Foreskin melanocyte (primary cell): ENCODE measurements at places on chromosomes 12 and 14.

DNA sequence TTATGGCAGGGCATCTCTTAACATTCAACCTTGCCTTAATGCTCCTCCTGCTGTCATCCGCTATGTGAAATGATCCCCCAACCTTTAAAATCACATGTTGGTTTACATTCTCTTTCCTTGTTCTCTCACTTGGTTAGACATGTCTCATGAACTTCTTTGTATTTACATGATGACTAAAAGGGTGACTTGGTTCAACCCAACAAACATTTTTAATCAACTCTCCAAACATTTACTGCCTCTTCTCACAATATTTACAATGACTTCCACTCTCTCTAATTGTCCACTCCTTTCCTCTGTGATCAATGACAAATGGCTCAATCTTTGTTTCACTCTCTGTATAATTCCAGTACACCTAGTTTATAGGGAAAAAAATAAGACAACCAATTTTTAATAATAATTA lies 506.1 kb downstream of the NELL2 start:
- no peak for DNase-seq

GRCh38 chr14:60485057-60485597 lies 736 bp downstream of the C14orf39 start:
- DNase-seq = no peak

DNA sequence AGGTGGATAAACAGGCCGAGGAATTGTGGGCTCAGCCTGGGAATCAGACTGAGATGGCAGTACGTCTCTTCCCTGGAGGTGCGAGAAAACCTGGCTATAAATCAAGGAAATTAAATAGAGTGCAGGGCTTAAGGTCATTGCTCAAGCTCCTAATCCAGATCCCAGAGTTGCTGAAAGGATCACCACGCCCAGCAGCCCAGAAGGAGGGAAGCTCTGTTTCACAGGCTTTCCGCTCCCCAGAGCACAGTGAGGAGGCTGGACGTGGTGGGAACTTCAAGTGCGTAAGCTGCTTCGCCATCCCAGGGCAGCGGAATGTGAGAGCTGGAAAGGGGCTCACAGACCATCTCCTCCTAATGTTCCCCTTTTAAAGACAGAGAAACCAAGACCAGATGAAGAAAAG lies 651.6 kb upstream of the TBX3 start:
- DNase-seq = no peak

DNA sequence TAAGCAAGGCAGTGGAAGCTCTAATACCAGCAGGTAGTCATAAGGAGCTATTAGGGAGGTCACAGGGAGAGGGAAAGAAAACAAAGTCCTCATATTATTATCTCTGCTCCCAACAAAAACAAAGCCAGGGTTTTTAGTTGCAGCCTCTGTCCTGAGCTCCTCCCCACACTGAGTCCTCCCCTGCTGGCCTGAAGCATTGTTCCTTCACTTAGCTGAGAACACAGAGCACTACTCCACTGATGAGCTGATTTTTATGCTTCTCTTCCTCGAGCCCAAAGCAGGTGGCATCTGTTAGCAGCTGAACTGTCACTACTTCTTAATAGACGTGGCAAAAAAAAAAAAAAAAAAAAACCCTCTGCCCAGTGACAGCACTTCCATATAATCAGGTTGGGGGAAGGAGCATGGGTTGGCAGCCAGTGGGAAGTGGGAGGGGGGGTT lies 10.5 kb upstream of the STAC3 start:
- DNase-seq = no peak

- no peak for DNase-seq
Measured at GRCh38 chr14:26286913-26287205, 311.0 kb downstream of the NOVA1 start.

DNA sequence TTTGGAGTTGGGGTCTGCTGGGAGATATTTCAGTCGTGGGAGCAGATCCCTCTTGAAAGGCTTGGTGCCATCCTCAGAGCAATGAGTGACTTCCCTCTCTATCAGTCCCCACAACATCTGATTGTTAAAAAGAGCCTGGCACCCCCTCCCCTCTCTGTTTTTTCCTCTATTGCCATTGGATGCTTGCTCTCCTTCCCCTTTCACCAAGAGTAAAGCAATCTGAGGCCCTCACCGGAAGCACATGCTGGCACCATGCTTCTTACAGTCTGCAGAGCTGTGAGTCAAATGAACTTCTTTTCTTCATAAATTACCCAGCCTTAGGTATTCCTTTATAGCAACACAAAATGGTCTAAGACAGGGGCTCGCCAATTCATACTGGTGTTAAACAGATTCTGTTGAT lies 99.1 kb upstream of the CCND2 start:
- no peak for DNase-seq

GRCh38 chr12:122870867-122871664 lies 24.9 kb downstream of the VPS37B start:
- peak; percentile 57 for DNase-seq

GRCh38 chr12:109544955-109545531 lies 28.3 kb downstream of the MMAB start:
- DNase-seq = no peak

- no peak for DNase-seq
Measured at GRCh38 chr12:130031571-130032189, 127.9 kb upstream of the TMEM132D start.

DNA sequence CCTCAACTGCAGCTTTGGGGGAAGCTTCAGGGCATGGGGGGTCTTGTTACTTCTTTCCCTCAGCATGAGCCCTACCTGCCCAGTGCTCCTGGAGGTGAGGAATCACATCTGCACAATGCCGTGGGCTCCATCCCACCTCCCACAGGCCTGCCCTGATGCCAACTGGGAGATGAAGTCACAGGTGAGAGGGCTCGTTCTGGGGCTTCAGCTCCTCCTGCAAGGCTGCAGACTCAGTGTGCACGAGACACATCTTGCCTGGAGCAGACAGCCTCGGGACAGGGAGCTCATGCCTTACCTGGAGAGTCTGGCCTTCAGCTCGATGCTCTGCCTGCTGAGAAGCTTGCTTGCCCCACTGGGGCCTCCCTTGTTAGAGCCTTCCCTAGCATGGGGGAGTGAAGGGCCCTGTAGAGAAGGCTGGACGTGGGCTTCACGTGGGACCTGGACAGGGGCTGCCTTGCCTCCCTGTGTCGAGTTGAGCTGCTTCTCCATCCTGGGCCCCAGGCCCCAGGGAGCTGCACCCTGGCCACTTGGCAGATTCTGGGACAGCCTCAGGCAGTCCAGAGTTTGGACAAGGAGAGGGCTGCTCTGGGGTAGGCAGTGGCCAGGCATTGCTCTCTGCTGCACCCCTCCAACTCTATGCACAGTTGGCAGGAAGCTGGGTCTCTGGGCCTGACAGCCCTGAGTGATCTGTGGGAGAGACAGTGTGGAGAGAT lies 171.4 kb downstream of the KIF26A start:
- no peak for DNase-seq

DNA sequence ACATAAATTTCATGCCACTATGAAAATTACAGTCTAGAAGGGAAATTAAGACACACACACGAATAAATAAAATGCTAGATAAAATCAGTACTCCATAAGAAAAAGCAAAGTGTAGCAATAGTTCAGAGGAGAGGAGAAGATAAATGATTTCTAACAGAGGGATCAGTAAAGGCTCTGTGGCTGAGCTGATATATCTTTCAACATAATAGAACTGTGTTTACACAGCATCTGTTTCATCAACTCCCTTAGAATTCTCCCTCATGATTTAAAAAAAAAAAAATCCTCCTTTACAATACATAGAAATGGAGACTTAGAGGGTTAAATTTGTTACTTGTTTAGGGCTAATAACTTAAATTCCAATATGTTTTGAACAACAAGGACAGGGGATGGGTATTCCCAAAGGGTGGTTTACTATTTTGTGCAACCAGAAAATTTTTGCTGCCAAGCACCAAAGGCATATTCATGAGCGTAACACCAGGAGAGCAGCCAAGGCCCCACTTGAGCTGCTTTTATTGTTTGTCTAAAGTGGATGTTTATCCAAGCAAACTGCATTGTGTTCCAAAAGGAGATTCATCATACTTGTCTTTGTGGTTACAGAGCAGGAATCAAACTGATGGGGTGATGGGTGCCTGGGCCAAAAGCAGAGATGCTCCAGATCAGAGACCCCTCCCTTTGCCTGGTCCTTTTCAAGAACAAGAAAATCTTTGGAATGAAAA lies 162.7 kb downstream of the BMP4 start:
- DNase-seq = no peak

GRCh38 chr12:12823300-12823699 lies 10.2 kb downstream of the DDX47 start:
- no peak for DNase-seq

- DNase-seq = no peak
Measured at GRCh38 chr12:6241495-6241894, 41.3 kb downstream of the CD9 start.

GRCh38 chr14:24803933-24804494 lies 170.0 kb upstream of the GZMB start:
- no peak for DNase-seq

DNA sequence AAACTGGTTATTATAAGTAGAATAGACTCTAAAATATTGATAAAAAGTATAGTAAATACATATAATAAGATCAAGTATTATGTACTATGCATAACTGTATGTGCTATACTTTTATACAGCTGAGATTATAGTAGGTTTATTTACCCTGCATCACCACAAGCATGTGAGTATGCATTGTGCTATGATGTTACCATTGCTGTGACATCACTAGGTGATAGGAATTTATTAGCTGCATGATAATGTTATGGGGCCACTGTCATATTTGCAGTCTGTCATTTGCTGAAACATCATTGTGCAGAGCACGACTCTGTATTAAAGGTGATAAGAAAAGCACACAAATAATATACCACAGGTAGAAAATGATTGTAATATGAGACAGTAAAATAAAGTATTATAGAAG lies 385.6 kb downstream of the ZFP36L1 start:
- DNase-seq = no peak

- no peak for DNase-seq
Measured at GRCh38 chr12:108693751-108694150, 37.6 kb downstream of the CORO1C start.

GRCh38 chr12:117430246-117430645 lies 68.8 kb upstream of the NOS1 start:
- no peak for DNase-seq

GRCh38 chr14:67332468-67332867 lies 27.1 kb downstream of the ATP6V1D start:
- DNase-seq = peak; percentile 24

DNA sequence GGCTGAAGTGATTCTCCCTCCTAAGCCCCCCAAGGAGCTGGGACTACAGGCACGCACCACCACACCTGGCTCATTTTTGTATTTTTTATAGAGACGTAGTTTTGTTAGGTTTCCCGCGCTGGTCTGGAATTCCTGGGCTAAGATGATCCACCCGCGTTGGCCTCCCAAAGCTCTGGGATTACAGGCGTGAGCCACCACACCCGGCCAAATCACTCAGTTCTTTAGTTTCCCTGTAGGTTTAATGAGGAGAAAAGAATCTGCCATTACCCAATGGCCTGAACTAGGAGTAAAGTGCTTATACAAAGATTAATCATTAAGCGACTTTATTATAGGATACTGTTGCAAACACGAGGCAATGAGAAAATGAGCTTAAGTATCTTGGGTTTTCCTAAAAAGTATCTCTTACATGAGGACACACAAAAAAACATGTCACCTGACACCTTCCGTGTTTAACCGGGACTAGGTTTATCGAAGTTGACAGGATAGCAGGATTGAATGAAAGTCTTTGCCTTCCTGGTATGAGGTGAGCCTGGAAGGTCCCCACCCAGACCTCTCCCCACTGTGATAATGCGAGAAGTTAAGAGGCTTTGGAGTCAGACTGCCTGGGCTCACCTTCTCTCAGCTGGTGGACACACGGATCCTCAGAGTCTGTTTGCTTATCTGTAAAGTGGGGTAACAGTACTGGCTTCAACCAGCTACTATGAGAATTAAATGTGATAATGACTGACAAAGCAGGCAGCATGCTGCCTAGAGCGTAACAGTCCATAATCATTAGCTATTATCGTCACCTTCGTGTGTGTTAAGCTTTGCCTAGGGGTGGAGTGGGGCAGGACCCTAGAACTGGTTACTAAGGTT lies 133.5 kb upstream of the KRAS start:
- no peak for DNase-seq

GRCh38 chr12:108842361-108842760 lies 15.0 kb downstream of the SSH1 start:
- DNase-seq = no peak

DNA sequence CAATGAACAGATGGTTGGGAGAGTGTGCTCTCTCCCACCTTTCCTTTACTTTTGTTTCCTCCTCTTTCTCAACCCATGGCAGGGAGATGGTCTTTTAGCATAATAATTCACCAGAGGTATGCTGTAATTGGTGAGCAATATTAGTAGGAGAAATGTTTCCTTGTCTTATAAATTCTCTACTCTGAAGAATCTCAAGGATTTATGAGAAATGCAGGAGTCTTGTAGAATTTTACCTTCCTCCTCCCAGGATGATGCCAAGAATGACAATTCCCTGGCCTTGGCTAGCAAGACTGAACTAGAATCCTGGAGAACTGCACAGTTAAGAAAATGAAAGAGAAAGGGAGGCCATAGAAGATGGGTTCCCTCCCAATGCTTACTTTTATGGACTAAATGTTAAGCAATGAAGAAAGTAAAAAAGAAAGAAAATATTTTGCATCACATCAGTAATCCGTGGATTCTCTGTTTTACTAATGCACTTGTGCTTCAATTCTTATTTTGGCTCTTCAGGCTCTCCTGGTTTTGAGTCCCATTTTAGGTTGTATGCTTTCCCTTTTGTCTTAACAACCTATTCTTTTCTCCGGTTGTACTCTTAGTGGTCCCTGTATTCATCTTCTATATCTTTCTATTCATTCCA lies 192.9 kb upstream of the GARIN6 start:
- no peak for DNase-seq

DNA sequence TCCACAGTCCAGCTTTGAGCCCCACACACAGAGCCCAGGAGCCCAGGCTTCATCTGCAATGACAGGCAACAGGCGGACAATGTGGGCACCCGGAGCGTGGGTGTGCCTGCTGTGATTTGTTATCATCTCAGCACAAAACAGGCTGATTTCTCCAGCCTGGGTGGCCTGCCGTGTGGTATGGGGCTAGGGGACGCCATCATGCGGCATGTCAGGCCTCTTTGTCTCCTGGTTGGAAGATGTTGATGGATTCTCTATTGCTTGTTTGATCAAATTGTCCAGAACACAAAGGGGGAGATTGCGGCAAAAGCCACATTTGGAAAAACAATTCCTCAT lies 147.1 kb downstream of the KIF26A start:
- DNase-seq = no peak

DNA sequence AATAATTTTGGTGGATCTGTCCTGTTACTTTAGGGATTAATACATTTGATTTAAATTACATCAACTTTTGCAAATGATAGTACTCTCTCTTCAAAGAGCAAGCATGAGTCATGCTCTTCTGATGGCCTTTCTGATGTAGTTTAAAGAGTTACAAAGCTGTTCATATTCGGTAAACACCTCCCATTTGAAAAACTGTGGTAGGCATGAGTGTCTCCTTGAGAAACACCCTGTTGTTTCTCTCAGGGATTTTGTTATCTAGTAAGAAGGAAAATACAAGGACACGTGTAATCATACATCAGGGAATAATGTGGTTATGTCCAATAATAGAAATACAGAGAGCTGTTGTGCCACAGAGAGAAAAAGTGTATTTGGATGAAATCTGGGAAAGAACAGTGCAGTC lies 53.3 kb upstream of the E2F7 start:
- no peak for DNase-seq
